ENCODE measurements at places on chromosomes 2 and 18.
A peak's percentile ranks its signal among the peaks of the same experiment; 100 is the strongest.

DNA sequence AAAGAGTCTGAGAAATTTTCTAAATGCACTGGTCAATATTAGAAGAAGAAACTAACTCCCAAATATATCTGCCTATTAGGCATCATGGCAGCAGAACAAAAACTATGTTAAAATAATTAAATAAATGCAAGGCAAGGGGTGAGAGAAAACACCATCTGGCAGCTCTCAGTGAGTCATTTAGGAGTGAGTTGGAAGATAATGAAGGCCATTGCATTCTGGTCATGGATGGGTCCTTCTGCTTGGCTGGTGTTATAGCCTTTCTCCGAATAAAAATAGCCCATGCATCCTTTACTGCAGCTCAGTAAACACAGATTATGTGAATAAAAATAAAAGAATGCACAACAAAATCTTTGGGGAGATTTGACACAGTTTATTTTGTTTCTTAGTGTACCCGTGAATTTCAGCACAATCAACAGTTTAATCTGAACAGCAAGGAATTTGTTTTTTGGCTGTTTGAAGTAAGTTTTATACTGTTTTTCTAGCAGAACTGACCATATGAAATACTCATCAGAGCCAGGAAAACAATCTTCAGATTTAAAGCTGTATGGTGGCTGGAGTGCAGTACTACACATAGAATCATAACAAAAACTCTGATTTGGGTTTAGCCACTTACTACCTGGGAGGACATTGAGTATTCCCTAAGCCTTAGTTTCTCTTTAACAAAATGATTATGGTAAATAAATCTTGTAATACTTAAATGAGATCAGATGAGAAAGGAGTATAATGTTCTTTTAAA lies 225.1 kb upstream of the ITGA4 start:
- no peak for DNase-seq

DNA sequence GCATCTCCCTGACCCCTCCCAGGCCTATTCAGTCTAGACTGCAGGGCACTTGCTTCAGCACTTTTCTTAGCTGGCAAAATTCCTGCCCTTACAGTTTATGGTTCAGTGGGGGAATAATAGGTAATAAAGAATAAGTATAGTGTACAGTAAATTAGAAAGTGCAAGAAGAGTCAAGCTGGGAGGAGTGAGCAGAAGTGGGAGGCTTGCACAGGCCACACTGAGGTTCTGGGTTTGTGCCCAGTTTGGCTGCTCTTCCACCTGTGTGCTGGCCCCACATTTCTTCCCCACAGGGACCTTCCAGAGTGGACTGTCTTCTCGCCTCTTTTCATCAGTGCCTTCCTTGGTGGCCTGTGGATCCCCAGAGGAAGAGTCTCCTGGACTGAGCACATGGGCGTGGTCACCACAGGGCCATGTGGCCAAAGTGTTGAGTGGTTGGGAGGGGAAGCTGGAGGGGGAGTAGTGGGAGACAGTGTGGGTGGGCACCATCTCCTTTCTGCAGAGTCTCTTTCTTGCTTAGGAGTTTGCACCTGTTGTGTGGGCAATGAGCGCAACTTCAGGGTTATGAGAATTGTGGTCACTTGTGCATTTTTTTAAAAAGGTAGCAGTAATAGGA lies 128.6 kb upstream of the ZSWIM2 start:
- no peak for DNase-seq

- no peak for DNase-seq
These were observed 231.5 kb downstream of the ZEB2 start for GRCh38 chr2:144288438-144288837.

DNA sequence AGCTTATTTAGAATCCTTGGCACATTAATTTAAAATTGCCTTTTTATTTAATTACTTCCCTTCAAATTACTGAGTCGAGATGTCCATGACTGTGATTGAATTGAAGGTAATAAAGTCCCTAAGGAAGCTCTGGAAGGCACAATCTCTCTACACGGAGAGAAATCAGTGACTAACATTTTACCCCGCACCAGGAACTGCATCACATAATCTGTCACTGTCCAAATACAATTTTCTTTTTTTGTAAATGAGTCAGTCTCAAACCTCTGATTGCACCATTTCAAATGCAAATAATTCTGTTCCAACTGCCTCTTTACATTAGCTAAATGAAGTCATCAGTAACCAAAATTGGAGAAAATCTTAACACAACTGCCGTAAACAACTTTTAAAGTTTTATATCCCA lies 311.9 kb downstream of the CCDC178 start:
- no peak for DNase-seq

GRCh38 chr18:2331491-2331890 lies 239.8 kb downstream of the METTL4 start:
- no peak for DNase-seq

- no peak for DNase-seq
These were observed 73.1 kb downstream of the FTCDNL1 start for GRCh38 chr2:199777916-199778315.

- DNase-seq: no peak
These were observed 173.4 kb upstream of the BOD1L2 start for GRCh38 chr18:56973487-56973886.

DNA sequence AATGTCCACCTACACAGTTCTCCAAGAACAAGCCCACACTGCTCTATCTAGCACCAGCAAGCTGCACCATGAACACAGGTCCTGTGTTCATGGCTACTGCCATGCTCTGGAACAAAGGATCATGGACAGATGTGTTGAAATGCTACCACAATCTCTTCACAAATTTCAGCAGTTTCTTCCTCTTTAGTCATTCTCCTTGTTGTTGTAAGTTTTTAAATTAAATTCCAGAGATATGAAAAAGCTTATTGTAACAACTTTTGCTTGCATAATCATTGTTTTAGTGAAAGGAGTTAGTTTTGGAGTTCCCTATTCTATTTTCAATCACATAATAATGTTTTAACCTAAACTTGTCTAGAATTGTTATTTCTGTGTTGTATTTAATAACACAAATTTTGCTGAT lies 17.2 kb upstream of the NAPG start:
- no peak for DNase-seq

DNA sequence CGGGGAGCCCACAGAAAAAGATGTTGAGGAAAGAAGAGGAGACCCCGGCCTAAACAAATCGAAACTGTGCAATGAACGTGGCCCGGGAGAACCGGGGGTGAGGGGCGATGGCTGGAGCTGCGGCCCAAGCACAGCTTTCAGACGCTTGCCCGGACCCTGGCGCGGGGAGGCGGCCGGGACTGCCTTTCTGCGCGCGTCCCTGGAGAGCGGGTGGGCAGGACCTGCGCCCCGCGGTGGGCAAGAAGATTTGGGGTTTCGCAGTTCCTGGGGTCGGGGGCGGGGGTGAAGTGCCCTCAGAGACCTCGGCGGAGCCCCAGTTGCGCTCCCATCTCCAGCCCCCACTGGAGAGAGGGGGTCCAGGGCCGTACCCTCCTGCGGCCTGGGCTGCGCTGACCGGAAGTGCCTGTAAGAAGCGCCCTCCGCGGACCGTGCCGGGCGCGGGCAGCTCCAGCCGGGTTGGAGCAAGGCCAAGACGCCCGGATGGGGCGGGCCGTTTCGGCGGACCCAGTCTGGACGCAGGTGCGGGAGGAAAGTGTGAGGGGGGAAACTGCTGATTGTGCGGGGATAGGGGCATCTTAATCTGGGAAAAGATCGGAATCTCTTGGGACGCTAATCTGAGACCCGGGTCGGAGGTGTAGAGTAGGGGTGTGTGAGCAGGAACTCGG lies 11.6 kb downstream of the EN1 start:
- DNase-seq: no peak

- DNase-seq: no peak
These were observed 195.3 kb downstream of the ACTR3 start for GRCh38 chr2:114085238-114085637.

DNA sequence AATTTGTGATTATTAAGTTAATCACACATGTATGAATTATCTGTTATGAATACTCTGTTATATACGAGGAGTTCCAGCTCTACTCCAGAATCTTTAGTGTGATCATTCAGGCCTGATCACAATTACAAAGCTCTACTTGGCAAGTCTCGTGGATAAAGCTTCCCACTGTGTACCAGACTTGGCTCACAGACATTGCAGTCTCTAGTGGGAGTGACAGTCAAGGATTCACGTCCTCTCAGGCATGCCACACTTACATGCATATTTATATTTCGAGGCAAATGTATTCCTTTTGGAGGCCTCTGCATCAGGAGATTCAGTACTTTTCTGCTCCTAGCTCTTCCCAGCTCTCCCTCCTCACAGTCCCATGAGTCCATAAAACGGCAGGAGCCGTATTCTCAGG lies 403.4 kb upstream of the CDH7 start:
- no peak for DNase-seq

GRCh38 chr18:34661464-34662087 lies 48.5 kb upstream of the DTNA start:
- DNase-seq: peak; percentile 70

DNA sequence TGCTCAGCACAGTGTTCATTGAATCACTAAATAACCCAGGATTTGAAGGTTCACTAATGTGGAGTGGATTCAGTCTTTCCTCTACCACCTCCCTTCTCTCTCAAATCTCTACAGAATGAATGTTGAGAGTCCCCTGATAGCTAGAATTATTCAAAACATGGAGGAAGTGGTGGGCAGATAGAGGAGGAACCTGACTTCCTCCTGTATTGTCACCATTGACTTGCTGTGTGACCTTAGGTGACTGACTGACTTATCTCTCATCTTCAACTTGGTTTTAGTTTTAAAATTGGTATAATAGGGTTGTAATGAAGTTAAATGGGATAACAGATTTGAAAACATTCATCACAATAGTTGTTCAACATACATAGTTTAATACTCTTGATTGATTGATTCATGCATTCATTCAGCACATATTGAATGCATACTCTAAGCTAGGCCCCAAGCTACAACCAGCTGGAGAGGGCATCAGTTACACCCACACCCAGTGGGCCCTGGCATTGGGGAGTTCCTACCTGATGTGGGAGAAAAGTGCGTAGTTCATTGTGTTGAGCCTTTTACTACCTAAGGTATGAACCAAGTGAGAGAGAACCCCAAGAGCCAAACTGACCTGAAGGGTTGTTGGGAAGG lies 96.0 kb downstream of the WDR7 start:
- no peak for DNase-seq

DNA sequence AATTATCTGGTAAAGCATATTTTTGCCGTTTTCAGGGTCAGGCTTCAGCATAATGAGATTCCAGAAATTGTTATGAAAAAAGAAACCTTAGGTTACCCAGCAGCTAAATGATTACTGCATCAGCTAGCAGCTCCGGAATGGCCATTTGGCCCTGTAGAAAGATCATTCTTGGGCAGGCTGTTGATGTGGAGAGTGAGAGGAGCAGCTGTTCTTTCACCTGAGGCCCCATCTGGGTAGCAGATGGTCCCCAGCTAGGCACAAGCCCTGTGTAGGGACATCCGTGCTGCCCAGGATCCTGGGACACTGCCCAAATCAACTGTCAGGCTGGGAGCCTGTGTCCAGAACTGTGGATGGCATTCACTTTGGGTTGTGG lies 61.8 kb downstream of the NEDD4L start:
- DNase-seq: no peak

GRCh38 chr2:240437861-240438809 lies 2.7 kb downstream of the GPC1 start:
- peak; percentile 53 for DNase-seq

GRCh38 chr2:147110317-147110716 lies 734.5 kb upstream of the ACVR2A start:
- no peak for DNase-seq

GRCh38 chr2:144774809-144775208 lies 254.9 kb upstream of the ZEB2 start:
- DNase-seq: no peak

DNA sequence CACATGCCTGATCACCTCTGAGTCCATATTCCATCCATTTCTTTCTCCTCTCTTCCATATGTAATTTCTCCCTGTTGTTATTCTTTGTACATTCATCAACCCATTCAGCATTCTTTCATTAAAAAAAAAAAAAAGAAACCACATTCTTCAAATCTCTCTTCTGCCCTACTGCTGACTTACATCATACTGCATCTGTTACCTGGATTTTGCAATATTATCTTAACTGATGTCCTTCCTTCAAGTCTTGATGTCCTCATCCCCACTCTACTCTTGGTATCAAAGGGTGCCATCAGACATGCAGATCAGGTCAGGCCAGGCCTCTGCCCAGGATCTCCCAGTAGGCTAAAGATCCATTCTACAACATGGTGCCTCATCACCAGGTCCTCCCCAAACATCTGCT lies 90.6 kb downstream of the SGPP2 start:
- no peak for DNase-seq

GRCh38 chr2:164979113-164979512 lies 23.8 kb upstream of the SLC38A11 start:
- DNase-seq: no peak

GRCh38 chr2:195596840-195597239 lies 60.2 kb upstream of the SLC39A10 start:
- no peak for DNase-seq

GRCh38 chr2:197711578-197711977 lies 6.4 kb downstream of the MARS2 start:
- no peak for DNase-seq

- no peak for DNase-seq
These were observed 75.3 kb downstream of the GORASP2 start for GRCh38 chr2:171004363-171004762.

DNA sequence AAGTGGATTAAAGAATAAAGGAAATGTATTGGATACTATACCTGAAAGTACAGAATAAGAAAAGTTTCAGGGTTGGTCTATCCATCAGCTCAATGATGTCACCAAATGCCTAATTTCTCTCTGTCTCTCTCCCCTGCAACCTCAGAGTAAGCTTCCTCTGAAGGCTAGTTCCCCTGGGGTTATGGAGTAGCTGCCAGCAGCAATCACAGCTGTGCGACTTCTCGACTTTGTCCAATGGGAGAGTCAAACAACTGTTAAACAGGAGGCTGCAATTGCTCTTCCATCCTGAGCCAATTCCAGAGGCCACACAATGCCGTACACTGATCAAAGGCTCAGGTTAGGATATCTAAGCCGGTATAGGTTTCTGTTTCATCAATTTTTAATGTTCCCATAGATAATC lies 95.3 kb upstream of the FANCL start:
- DNase-seq: no peak

- no peak for DNase-seq
These were observed 42.8 kb downstream of the SCRN3 start for GRCh38 chr2:174438146-174438886.

DNA sequence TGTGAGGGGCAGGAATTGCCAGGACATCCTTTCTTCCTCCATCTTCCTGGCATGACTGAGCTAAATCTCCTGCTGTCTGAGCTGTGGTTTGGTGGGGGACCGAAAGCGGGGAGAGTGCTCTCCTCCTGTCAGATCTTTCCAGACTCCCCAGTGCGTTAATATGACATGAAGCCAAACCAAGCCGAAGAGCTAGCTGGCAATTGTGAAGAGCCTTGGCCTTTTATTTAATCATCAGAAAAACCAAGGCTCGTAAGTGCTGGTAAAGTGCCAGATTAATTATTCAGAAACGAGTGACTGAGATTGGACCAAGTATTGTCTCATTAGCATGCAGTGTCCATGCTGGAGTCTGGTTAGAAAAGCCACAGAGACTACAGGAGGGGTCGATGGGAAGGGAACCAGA lies 14.5 kb upstream of the LRPPRC start:
- no peak for DNase-seq

GRCh38 chr2:229267080-229267479 lies 4.0 kb downstream of the PID1 start:
- no peak for DNase-seq
